Femur (tissue), 1 donor: ENCODE measurements at places on chromosomes 5 and 9.

GRCh38 chr9:4569101-4569500 lies 78.8 kb downstream of the SLC1A1 start:
- DNase-seq, result no peak

- no peak for DNase-seq
Measured at GRCh38 chr9:68762570-68762969, 57.5 kb downstream of the PIP5K1B start.

- DNase-seq, result no peak
Measured at GRCh38 chr5:124416627-124417026, 329.8 kb downstream of the ZNF608 start.

DNA sequence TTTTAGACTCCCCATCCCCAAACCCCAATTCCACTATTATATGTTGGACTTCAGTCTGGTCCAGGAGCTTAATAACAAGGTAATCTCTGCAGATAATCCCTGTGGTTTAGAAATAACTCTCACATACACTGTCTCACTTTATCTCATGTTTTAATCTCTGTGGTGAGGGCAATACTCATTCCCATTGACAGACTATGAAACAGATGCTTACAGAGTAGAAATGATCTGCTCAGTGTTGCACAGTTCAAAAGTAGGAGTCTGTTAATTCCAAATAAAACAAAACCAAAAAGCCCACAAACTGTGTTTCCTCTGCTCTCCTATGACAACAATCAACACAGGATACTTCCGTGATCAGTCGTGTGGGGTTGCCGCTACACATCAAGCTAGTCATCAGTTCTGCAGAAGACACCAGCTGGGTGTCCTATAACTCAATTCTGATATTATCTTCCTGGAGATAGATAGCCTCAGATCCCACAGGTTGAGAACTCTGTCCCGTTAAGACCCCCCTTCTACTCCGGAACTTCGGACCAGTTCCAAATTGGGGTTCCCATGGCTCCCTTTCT lies 26.3 kb upstream of the FANCC start:
- DNase-seq, result no peak

- DNase-seq, result peak; percentile 58
Measured at GRCh38 chr9:134381671-134382516, 55.6 kb downstream of the RXRA start.

GRCh38 chr5:109907731-109908130 lies 218.0 kb downstream of the MAN2A1 start:
- DNase-seq, result no peak

DNA sequence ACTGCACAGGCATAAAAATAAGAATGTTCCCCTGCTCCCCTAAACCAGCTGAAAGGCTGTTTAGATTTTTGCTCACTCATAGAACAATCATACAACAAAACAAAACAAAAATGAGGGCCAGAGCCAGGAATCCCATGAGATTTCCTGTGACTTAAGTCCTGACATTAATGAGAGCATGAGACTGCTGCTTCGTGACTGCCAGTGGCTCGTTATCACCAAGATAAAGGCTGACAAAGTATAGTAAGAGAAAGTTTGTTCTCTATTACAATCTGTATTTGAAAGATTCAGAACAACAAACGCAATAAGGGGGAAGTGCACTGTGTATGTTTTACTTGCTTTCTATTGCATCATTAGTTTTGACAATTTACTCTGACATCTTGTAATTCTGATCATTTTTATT lies 837.1 kb upstream of the C9orf72 start:
- no peak for DNase-seq

DNA sequence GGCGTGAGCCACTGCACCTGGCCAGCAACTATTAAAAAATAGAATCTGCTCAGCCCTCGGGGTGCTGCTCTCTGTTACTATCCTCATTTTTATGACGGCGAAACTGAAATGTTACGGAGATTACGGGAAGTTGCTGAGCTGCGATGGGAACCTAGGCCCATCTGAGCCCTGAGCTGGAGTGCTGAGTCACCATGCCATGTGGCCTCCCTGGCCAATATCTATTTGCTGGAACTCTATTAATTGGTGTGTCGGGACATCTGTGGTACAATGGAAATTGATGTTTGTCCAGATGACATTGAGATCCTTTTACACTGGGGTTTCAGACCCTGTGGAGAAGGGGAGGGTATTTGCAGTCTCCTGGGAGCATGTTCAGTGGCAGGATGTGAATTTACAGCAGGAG lies 8.1 kb downstream of the PRDM12 start:
- DNase-seq, result no peak

- DNase-seq, result no peak
Measured at GRCh38 chr9:110604171-110604601, 24.6 kb upstream of the SVEP1 start.

DNA sequence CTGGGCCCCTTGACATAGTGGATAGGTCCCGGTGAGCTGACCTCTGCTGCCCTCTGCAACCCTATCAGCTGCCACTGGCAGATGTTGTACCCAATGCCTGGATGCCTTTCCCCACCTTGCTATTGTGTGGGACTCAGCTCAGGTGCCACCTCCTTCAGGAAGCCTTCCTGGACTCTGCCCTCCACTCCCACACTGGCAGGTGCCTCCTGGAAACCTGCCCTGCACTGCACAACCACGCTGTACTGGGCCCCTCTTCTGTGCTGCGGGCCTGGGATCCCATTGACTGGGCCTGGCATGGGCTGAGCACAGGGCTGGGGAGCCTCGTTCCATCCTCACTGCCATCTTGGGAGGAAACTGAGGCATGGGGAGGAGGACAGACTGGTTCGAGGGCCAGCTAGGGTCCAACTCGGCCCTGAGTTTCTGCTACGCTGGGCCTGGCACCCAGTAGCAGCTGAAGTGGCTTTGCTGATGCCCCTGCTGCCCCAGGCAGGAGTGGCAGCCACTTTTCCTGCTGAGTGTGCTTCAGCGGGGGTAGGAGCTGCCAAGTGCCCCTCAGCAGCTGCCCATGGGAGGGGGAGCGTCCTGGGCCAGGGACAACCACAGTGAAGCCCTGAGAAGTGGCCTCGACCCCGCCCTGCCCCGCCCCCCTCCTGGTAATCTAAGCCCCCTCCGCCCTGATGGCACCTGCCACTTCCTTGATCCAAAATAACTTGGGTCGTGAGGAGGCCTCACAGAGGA lies 1.3 kb downstream of the AK1 start:
- DNase-seq, result peak; percentile 70

DNA sequence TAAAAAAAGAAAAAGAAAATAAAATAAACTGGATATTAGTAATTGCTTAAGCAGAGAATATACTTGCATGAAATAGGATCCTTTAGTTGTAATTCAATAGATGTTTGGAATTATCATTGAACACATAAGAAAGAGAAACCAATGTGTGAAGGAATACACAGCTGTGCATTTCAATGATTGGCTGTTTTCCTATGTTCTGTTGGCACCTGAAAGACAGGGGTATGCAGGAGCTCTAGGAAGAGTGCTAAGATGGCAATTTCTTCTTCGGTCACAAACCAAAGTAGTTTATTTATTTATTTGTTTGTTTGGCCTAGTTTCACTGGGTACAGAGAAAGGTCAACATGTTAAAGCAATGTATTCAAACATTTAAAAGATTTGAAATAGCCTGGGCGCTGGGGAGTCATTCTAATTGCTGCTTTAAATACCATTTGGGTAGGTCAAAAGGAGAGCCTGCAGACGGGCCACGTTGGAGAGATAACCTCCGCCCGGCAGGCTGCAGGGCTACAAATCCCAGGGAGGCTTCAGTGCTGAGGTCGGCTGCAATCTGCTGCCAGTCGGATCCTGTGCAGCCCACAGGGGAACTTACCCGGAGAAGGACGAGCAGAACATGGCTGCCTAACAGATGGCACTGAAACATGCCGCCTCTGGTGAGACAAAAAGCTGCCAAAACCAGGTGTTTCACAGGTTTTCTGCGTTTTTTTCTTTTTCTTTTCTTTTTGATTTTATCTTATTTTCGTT lies 154.2 kb upstream of the TYRP1 start:
- DNase-seq, result no peak

DNA sequence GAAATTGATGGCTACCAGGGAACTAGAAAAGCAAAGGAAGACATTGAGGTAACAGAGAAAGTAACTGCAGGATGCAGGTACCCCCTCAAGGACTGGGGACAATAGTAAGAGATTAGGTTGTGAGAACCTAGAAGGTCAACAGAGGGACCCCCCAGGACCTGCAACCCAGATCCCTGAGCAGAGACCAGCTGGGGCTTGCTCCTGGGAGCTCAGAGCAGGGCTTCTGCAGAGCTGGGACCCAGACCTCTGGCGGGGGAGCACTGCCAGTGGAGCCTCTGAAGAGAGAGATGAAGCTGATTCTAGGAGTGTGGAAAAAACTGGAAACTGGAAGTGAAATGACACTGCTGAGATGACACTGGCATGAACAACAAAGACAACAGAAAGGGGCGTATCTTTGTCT lies 17.2 kb downstream of the MORN5 start:
- no peak for DNase-seq

DNA sequence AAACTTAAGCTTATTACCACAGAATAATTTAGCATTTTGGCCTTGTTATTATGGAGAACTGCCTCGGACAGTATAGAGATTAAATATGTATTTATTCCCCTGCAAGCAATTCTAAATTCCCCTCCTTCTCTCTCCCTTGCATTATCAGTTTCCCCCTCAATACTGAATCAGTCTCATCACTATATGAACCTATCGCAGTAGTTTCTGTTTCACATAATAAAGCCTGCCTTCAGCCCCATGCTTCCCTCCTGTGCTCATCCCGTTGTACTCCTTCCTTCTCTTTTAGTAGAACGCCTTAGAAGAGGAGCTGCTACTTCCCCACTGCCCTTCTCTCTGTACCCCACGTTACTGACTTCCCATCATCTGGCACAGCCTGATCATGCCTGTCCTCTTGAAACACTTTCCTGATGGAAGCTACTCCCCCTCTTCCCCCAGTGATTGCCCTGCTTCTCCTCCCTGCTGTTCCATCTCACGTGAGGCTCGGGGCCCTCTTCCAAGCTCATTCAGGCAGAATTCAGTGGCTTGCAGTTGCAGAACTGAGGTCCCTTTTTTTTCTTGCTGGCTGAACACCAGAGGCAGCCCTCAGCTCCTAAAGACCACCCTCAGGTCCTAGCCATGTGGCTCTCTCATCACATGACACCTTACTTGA lies 93.4 kb downstream of the PPIC start:
- DNase-seq, result no peak

- DNase-seq, result no peak
Measured at GRCh38 chr5:151667083-151667482, 19.6 kb downstream of the SPARC start.

GRCh38 chr5:5969942-5970483 lies 408.3 kb downstream of the MED10 start:
- DNase-seq, result no peak

DNA sequence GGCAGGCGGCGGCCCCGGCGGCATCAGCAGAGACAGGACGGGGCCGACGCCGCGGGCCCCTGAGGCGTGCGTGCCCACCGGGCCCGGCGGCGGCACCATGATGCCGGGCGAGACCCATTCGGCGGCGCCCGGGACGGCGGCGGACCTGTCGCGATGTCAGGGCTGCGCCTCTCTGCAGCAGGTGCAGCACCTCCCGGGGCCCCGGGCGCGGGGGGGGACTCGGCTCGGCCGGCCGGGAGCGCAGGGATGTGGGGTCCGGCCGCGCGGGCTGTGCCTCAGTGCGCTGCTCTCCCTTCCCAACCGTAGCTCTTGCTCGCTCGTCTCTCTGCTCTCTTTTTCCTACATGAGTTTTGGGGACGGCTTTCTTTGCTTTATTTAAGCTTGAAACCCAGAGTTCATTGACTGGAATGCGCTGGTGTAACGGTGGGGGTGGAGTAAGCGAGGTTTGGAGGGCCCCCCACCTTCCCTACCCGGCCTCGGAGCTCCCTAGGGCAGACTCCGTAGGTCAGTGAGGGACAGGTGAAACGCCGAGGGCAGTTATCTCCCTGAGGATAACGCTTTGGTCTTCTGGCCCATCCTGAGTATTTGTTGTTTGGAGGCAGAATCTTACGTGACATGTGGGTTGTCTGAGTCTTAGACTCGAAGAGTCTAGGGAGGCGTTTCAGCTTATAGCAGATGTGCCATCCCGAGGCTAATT lies 490 bp downstream of the ICE1 start:
- no peak for DNase-seq

DNA sequence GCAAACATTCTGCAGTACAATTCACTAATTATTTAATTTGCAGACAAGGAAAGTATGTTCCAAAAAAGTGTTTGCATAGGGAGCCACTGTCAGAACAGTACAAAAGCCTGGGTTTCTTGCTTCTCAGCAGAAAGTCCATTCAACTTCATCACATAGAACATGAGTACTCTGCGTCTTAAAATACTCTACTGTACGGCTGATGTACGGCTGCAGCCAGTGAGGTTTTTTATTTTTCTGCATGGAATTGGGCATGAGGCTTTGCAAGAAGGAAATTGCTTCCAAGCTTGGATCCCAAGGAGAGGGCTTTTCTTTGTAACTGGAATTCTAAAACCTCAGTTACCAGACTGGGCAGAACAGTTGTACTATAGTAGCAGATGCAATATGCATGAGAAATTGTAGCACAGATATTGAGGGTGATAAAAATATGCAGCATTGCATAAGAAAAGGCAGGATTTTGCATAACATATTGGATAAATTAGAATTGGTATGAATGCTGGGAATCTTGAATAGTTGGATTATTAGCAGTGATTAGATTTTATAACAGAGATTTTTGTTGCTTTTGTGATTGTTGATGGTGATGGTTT lies 178.1 kb upstream of the CDH9 start:
- DNase-seq, result no peak

DNA sequence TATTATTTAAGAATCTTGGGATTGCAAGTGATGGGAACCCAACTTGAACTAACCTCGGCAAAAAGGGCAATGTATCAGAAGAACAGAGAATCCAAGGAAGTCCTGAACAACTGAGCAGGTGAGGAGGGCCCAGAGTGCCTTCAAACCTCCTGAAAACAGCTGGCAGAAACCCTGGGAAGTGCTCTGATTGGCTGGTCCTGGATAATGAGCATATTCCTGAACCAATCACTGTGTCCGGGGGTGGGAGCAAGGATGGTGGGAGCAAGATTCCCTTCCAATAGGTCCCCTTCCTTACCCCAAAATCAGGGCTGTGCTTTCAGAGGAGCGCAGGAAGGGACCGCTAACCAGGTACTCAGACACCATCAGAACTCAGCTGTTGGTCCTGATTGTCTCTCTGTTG lies 31.9 kb upstream of the TBC1D2 start:
- DNase-seq, result no peak

GRCh38 chr9:20224756-20225155 lies 397.5 kb downstream of the MLLT3 start:
- DNase-seq, result no peak
